HFFc6 (cell line): ENCODE measurements at places on chromosomes 12 and 14. TPM values are rescaled to one million over a fixed set of nuclear protein-coding genes. Genes with fewer than 3 reads are reported as not detected.

DNA sequence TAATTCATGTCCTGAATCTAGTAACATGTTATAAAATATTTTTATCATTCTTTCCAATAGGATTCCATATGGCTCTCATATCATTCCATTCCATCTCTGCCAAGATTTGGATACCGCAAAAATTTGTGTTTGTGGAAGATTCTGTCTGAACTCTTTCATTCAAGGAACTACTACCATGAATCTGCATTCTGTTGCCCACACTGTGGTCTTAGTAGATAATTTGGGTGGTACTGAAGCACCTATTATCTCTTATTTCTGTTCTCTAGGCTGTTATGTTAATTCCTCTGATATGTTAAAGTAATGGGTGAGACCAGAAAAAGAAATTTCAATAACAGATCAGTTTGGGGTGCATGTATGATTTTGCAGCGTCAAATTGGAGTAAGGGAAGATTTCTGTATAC, 6.2 kb downstream of the RPL36AL start:
- DNase-seq = no peak

SERPINA9 gene
- total RNA-seq = not detected in 3 replicates

GRCh38 chr12:122012184-122012583, 9.5 kb upstream of the BCL7A start:
- DNase-seq = no peak

DNA sequence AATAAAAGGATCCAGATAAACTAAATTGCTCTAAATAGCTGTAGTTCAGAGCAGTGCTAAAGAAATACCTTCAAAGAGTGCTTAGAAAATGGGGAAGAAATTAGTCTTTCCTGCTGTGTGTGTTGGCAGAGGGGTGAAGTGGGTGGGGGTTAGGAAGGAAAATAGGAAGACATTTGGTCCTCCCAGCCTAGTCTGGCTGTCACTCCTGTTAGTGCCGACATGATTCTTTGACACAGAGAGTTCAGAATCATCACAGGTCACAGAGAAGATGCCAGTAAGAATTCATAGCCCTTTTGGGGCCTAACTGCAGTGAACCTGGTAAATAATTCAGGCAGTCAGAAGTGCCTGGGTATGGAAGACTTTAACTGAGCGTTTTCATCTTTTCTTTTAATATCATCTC, 74.8 kb downstream of the FLRT2 start:
- no peak for DNase-seq

GRCh38 chr12:110245369-110245772, 35.7 kb upstream of the ATP2A2 start:
- no peak for DNase-seq

GRCh38 chr12:45833401-45833800, 103.9 kb downstream of the ARID2 start:
- no peak for DNase-seq

DCAF5 gene
- 24.6 and 28.0 TPM in 2 replicates for total RNA-seq

NUAK1 gene
- total RNA-seq = 13.5 to 31.7 TPM (median 24.3 TPM) in 3 replicates

GRCh38 chr12:118034429-118035189, 18.1 kb downstream of the RFC5 start:
- DNase-seq = peak; percentile 67

GRCh38 chr12:85468356-85469157, 188.5 kb downstream of the ALX1 start:
- peak; percentile 45 for DNase-seq

DNA sequence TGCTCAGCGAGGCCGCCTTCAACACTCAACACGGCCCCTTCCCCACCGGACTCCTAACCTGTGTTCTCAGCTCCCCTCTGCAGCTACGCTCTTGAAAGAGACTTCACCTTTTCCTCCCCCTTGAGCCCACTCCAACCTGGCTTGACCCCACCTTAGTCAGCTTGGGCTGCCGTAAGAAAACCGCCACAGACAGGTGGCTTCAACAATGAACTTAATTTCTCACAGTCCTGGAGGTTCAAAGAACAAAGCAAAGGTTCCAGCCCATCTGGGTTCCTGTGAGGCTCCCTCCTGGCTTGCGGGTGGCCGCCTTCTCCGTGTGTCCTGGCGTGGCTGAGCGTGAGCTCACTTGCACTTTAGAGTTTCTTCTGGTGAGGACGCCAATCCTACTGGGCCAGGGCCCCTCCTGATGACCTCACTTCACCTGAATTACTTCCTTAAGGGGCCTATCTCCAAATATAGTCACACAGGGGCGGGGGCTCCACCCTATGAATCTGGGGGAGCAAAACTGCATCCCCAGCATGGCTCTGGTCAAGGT, 138.8 kb downstream of the CALM1 start:
- no peak for DNase-seq

GRCh38 chr14:106209755-106210154, 683.4 kb downstream of the TMEM121 start:
- DNase-seq = no peak

GRCh38 chr12:53113136-53113705, 9.9 kb downstream of the SOAT2 start:
- no peak for DNase-seq

DNA sequence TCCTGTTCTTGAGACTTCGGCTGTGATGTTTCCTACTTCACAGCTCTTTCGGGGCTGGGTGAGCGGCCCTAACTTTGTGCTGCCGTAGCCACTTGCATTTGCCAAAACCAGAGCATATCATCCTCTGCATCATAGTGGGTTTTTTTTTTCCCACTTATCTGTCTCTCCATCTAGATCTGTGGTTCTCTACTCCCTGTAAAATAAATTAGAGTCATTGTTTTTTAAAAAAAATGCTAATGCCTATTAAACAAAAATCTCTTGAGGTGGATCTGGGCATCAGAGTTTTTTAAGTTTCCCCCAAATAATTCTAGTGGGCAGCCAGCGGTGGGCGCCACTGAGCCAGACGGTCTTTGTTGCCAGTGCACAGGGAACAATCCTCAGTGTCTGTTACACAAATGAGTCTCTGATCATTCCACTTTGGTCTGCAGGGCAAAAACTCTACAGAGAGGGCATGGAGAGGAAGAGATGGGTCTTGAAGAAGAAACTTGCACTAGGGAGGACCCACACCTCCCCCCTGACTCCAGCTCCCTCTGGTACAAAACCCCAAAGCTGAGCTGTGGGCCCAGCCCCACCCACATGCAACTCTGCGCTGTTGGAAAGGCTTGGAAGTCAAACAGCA, 62.4 kb upstream of the BCL2L14 start:
- DNase-seq = no peak

GRCh38 chr12:104482113-104482512, 25.4 kb downstream of the CHST11 start:
- no peak for DNase-seq

- DNase-seq = no peak
Observed at GRCh38 chr14:101503431-101504095, 57.7 kb upstream of the DIO3 start.

TMEM30B gene
- total RNA-seq = not detected in 3 replicates

GRCh38 chr14:37602605-37603453, 7.4 kb downstream of the TTC6 start:
- DNase-seq = no peak

HIF1A gene
- total RNA-seq = 229 to 265 TPM (median 235 TPM) in 3 replicates

DNA sequence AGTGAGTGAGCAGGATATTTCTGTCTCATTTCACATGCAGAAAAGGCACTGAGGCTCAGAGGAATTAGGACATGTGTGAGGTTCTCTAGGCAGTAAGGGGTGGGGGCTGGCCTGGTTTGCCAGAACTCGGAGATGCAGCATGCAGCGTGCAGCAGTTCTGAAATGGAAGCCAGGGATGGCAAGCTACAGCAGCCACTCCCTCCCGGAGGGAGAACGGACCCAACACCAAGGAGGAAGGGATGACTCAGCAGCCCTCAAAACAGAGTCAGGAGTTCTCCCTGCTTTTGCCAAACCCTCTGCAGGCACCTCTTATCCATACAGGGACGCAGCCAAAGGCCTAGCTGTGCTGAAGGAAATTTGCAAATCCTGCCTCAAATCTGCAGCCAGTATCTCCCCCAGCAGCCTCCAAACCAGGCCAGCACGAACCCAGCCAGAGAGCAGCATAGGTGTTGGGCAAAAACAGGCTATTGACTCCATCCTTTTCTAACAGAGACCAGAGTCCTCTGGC, 10.3 kb upstream of the SERPINA3 start:
- no peak for DNase-seq

- DNase-seq = no peak
Observed at GRCh38 chr12:94147991-94148738, at the start of gene PLXNC1. TSS of gene PLXNC1 (plus strand) at chr12:94148577. CDS start at chr12:94148972, 395 bp downstream.

DNA sequence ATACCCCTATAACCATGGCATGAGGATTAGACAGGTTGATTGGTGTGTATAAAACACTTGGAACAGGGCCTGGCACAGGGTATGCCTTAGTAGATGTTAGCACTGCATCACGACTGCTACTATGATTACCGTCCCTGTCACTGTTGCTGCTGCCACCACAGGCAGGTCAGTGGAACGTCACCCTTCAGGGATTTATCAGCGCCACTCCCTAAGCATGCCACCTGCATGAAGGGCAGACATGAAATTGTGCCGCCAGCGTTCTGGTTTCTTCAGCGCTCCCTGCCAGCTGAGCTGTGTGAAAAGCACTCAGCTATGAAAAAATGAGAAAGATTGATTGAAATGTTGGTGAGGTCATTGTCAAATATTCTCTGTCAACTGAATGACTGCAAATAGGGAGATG, 477.0 kb downstream of the DPF3 start:
- DNase-seq = no peak

DNA sequence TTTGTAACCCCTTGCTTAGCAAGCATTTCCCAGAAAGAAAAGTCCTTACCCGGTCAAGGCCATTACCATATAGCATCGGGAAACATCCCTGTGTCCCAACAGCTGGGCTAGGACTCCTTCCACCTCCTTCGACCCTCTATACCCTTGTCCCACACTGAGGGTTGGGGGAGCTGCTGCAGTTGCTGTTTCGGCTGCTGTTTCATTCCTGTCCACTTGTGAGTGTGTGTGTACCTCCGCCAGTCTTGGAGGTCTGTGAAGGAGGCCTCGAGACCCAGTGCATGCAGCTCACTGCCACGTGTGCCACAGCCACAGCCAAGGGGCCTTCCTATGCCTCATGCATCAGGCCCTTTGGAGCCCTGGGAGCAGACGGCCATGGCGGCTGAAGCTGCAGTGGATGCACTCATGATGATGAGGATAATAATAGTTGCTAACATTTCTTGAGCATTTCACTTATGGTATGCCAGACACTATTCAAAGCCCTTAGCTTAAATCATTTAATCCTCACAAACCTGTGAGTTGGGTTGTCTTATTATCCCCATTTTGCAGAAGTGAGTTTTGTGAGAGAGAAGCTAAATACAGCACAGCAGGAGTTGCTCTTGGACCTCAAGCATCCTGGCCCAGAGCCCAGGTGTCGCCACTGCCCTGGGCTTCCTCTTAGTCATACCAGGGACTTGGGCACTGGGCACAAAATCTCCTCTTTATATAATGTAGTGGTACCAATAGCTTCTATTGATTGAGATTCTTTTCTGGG, 156.5 kb downstream of the PRKCH start:
- DNase-seq = no peak

DNA sequence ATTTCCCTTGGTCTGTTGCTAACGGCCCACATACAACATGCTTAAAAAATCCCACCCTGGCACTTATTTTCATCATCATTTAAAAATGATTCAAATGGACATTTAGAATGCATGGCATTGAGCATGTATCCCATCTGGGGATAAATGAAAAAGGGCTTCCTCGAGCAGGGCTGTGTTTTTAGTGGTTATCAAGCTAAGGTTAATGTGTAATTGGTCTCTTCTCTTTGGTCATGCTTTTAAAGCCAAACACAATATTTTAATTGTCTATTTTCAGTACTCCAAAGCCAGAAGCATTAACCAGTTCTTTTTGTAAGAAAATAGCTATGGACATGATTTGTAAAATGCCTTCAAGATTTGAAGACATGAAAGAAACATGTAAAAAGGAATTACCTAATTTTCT, 1.9 kb upstream of the TRHDE start:
- no peak for DNase-seq

DNA sequence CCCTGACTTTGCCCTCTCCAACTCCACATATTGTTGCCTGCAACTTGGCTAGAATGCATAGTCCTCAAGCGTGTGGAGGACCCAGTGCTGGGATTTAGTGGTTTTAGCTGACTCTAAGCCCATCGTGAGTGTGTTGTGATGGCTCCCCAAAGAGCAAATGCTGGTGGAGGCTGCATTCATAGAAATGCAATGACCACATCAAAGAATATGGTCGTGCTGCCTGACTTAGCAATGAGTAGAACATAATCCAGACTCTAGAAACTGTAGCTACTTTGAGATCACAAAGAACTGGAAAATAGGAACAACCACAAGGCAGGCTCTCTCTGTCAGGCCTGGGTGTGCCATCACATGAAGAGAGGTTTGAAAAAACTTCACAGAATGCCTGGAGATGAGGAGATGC, 1.3 kb downstream of the DYRK4 start:
- no peak for DNase-seq

DNA sequence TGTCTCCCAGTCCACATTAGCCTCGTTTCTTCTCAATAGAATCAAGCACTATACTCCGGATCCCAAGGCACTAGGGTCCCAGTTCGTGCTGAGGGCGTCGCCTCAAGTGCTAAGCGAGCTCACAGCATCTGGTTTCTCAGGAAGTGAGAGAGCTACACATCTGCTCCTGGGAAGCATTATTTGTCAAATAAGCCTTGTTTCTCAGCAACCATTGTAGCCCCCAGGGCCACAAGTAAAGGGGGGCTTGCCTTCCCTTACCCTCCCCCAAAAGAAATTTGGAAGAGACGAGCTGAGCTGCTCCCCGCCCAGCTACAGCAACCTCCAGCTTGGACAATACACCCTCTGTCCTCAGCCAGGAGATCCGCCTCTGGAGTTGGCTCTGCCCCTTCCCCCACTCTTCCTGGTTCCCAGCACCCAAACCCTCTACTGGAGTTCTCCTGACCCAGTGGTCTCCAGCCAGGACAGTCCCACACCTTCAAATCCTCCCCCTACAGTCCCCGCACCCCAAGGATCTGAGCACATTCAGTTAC, 5.7 kb upstream of the TNS2 start:
- DNase-seq = no peak

- DNase-seq = no peak
Observed at GRCh38 chr14:89965839-89966238, 10.1 kb downstream of the TDP1 start.

DNA sequence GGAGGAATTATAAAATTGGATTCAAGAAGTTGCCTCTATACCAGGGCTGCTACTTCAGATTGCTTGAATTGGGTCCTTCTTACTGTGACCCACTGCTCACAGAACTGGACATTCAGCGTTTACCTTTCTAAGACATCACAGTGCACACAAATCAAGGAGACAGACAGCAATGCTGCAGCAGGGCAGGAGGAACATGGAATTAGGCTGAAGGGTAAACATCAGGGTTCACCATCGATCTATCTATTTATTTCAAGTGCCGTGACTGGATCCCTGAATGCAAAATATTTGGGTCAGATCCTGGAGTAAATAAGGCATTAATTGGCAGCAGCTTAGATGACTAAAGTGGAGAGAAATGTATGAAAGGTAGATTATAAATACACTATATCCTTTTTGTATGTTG, 76.9 kb upstream of the HMGA2 start:
- no peak for DNase-seq
